ENCODE measurements at places on chromosomes 16 and 17.

GRCh38 chr17:67636834-67637520 lies 80.8 kb upstream of the NOL11 start:
- DNase-seq: no peak

DNA sequence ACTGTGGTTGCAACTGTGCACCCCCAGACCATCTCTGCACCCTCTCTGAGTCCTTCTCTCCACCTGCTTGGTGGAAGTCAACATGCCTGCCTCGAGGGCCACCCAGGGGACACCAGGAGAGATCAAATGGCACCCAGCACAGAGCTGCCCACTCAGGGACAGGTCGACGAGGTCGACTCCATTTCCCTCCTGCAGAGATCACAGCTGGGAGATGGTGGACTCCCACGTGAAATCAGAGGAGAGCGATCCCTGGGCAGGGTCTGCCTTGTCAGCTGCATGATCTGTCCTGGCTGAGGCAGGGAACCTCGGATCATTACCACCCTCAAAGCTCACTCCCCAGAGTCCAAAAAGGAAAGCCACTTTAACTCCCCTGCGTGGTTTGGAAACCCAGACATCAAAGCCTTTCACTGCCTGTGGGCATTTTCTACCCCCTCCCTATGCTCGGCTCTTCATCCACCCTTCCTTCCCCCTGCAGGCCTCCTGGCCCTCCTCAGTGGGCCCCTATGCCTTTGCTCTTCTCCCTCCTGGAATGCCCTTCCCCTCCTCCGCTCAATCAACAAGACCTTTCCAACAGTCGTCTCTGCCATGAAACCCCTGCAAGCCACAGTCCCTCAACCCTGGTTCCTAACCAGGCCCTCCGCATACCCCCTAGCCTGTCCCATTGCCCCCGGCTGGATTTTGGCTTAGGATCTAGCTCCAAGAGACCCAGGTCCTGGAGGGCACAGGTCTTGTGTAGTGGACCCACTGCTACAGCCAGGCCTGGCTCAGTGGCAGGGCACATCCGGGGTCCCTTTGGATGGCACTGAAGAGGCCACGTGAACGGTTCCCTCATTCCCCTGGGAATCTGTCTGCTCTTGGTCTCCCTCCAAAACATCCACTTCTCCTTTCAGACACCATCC lies 103.8 kb upstream of the RPL38 start:
- no peak for DNase-seq

GRCh38 chr17:81364278-81365147 lies 30.7 kb upstream of the BAHCC1 start:
- DNase-seq: no peak

- DNase-seq: no peak
Measured at GRCh38 chr17:66734186-66734943, 100.6 kb upstream of the CACNG5 start.

- no peak for DNase-seq
Measured at GRCh38 chr17:42640121-42640520, 19.0 kb upstream of the TUBG2 start.

DNA sequence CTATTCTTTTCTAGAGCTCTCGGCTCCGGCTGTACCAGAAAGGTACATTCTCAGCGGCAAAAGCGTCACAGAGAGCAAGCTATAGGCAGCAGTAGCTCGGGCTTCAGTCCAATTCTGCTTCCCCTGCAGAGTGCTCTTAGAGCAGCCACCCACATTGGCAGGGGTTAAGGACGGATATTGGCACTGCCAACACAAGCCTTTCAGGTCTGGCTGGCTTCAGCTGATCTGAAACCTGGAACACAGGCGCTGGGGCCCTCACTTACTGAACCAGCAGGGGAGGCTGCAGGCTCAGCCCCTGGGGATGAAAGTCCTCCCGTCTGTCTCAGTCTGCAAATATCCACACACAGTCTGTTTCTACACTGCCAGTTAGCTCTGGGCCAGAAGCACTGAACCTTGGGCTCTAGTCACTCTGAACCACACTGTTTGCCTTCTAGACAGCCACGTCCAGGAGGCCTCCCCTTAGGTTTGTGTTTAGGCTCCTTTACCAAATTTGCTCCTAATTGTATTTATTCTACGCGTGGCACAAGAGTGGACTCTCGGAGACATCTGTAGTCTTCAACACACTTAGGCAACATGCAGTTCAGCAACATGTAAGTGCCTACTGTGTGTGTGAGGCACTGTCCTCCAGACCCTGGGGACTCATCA lies 40.1 kb downstream of the HIC1 start:
- no peak for DNase-seq

DNA sequence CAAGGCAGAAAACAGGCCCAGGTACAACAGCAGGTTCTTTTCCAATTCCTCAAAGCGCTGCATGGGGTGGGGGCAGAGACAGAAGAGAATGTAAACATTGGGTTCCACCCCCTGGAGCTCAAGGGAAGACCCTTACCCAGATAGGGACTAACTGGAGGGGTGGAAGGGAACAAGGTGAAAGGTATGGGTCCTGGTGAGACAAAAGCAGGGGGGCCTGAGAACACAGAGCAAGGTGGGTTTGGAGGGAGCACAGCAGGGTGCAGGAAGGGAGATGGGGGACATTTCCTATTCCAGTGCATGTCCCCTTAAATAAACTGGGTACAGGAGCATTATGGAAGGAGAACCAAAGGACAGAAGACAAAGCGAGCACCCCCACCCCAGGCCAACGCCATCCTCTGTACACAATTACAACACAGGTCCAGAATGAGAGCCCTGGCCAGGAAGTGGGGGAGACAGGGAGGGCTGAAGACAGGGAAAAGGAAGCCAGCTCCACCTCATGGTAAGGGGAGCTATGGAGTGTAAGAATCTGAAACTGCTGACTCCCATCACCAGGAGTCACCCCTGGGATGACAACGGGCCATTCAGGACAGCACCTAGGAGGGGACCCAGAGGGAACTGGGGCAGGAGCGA lies 2.1 kb upstream of the CD2BP2 start:
- no peak for DNase-seq

DNA sequence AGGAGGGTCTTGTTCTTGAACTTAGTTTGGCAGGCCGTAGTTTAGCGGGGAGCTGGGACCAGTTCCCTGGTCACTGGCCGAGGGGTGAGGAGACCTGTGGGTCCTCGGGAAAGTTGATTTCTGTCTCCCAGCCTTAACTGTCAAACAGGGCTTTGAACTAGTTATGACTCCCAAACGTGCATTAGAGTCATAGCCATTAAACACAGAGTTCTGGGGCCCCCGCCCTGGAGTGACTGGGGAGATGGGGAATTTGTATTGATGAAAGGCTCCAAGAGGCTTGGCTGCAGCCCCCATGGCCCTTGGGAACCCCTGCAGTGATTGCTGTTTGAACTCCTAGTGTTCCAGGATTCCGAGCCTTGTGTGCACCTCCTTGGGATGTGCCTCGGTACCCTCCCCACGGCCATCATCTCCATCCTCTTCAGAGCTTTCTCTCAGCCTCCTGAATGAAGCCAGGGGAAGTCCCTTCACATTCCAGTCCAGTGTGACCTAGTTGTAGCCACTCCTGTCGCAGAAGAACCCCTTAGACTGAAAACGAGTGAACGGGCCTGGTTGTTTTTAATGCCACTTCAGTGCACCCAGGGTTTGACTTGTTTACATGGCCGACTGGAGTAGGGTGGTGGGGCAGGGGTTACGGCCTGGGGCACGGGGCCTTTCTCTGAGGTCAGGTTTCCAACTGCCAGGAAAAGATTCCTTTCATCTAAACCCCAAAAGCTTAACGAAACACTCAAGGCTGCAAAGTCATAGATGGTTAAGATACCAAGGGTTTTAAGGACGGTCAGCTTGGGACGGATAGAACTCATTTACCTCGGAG lies 1.4 kb downstream of the MPRIP start:
- no peak for DNase-seq

- no peak for DNase-seq
Measured at GRCh38 chr17:40035162-40035559, 19.0 kb downstream of the MED24 start.

- peak; percentile 77 for DNase-seq
Measured at GRCh38 chr17:5526821-5527598, 40.6 kb downstream of the MIS12 start.
